ENCODE measurements at places on chromosomes 6 and 20.

DNA sequence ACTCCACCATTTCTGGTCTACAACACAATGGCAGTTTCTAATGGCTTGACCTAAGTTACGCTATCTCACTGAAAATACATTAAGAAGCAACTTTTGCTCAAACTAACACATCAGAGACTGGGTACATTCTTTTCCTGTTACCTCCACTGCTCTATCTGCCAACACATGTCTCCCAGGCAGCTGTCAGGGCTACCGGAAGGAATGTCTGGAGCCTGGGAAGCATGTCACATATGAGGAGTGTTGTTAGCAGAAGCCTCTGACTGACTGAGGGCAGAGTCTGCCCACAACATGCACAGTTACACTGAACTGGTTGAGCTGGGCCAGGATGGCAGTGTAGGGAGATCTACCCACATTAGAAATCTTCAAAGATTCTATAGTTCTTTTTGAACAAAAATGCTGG, 264.5 kb downstream of the KIF16B start:
- DNase-seq = no peak

DNA sequence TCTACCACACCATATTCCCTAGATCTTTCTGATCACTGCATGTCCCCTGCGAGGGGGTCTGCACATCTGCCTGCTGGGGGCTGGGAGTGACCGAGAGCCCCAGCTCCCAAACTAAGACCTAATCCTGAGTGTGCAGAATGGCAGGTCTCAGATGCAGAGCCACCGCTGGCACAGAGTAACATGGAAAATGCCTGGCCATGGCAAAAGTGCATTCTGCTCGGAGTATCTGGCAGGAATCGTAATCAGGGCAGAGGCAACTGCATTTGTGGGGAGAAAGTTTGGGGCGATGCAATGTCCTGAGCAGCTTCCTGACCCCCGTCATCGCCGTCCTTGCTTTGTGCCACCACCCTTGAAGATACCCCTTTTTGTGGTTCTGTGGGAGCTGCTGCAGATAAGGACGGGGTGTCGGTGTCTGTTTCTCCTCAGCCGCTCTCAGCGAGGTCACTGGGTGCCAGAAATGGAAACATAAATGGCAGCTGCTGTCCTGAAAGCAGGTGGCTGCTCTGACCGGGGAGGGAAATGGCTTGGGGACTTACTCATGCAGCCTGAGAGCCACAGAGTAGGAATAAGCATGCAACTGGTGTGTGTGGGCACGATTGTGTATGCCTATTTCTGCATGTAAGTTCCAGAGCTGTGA, 157.9 kb downstream of the LY86 start:
- DNase-seq = no peak

DNA sequence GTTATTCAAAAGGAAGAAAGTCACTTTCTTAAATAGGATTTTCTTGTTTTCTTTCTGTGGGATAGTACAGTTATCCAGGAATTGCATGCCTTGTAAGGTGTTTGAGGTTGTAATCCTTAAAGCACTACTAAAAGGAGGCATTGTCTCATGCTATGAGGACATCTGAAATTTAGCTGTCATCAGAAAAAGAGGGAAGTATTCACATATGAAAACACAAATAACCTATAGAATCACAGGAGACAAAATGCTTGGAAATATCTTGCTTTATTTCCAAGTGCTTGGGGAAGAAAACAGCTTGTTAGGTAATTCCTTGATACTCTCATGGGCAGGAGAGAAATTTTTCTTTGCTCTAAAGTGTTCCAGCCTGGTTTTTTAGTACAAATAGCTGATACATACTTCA, 40.1 kb downstream of the HECA start:
- DNase-seq = no peak

GRCh38 chr20:2692036-2692885, at the start of gene EBF4:
Gene EBF4 (plus strand): TSS chr20:2692780. CDS start chr20:2693646, 866 bp downstream.
- DNase-seq = peak; percentile 42

GRCh38 chr6:160132776-160133338, 11.2 kb downstream of the SLC22A1 start:
- no peak for DNase-seq

GRCh38 chr6:25834950-25835349, 3.1 kb upstream of the SLC17A1 start:
- DNase-seq = no peak

DNA sequence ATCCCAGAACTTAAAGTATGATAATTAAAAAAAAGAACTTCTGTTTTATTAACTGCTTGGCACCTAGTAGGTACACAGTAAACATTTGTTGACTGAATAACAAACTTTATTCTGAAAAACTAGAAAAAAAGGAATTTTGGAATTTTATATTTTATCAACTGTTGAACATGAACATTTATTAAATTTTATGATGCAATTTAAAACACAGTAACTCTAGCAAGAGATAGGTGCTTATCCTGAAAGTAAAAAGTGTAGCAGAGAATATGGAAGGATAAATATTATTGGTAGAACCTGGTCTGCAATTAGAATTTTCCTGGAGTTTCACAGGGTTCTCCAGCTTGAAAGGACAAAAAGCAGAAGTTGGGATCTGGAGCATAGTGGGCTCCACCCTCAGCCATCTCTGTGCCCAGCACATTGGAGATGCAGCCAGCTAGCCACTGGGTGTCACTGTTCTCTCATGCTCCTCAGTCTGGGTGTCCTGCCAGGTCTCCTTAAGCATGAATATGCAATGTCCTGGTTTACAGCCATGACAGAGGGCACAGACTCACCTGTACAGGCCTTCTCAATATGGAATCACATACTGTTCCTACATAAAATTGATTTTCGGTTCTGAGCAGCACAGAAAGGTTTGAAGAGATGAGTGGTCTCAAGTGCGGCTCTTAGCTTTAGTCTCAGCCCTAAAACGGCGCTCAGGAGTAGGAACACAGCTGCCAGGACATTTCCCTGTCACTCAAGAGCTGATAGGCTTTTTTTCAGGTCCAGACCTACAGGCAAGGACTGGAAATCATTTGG, 31.7 kb upstream of the IL20RA start:
- peak; percentile 40 for DNase-seq

DNA sequence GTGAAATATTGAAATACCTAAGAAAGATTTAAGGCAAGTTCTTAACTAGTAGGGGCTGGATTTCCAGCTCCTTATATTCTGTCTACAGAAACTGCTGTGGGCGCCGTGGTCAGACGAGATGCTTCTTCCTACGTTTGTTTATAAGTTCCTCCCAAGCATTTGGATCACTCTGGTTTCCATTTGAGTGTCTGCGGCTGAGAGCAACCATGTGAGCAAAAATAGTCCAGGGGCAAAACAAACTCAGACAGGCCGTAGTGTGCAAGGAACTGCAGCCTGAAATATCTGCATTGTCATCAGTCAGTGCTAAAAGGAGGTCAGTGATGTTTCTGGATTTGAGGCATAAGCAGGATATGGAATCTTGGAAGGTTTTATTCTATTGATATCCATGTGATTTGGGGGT, 485.9 kb upstream of the JAG1 start:
- no peak for DNase-seq

DNA sequence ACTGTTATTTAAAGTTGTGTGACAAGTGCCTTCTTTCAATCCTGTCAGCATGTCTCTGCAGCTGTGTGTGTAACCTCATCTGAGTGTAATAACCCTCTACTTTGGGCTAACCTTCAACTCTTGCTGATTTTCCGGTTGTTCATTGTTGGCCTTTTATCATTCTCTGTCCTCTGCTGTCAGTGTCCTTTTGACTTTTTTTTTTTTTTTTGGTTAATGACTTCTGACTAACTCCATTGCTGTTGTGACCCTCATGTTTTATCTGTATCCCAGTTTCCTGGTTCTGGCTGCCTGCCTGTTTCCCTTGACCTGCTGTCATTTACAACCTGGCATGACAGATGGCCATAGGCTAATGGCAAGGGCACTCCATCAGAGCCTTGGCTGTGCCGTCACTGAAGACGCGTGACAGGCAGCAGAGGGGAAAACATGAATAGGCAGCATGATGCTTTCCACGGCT, 145.7 kb upstream of the MAN1A1 start:
- no peak for DNase-seq
